ENCODE measurements at places on chromosomes 3 and 15.

GRCh38 chr3:136390574-136390973 is 140.4 kb downstream of the PCCB start:
- DNase-seq, result no peak

- DNase-seq, result peak; percentile 1
Measured at GRCh38 chr15:85929786-85930185, 135.1 kb upstream of the KLHL25 start.

GRCh38 chr15:98369081-98369716 is 279.1 kb upstream of the IGF1R start:
- DNase-seq, result no peak

- DNase-seq, result peak; percentile 7
Measured at GRCh38 chr3:142863010-142863817, 25.7 kb downstream of the PCOLCE2 start.

GRCh38 chr3:115660646-115661337 is 37.5 kb downstream of the GAP43 start:
- DNase-seq, result no peak

GRCh38 chr15:69941706-69942495 is 155.8 kb downstream of the TLE3 start:
- no peak for DNase-seq

DNA sequence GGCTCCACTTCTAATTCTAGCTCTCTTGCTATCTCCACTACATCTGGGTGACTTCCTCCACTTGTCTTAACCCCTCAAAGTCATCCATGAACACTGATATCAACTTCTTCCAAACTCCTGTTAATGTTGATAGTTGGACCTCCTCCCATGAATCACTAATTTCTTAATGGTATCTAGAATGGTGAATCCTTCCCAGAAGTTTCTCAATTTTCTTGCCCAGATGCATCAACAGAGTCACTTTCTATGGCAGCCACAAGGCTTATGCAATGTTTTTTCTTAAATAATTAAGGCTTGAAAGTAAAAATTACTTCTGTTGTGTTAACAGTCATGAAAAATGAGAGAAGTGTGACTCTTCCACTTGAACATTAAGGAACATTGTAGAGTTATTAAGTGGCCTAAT is 164.3 kb downstream of the PCCB start:
- peak; percentile 58 for DNase-seq

- DNase-seq, result peak; percentile 84
Measured at GRCh38 chr3:106401666-106402490, 533.1 kb upstream of the CBLB start.

DNA sequence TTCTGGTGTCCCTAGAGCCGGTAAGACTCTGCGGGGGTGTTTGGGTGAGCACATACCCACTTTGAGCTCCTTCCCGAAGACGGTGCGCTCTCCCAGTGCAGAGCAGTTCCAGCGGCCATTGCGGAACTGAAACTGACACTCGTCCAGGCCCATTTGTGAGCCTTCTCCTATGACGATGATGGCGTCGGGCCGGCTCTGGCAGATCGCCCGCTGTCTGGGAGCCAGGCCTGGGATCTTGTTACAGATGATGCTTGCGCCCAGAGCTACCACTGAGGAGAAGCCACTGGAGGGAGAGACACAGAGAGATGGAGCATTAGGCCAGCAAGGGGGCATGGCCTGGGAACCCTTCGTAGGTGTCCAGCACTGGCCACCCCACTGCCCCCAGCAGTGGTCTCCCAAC is 5.0 kb downstream of the WNT7A start:
- DNase-seq, result no peak

DNA sequence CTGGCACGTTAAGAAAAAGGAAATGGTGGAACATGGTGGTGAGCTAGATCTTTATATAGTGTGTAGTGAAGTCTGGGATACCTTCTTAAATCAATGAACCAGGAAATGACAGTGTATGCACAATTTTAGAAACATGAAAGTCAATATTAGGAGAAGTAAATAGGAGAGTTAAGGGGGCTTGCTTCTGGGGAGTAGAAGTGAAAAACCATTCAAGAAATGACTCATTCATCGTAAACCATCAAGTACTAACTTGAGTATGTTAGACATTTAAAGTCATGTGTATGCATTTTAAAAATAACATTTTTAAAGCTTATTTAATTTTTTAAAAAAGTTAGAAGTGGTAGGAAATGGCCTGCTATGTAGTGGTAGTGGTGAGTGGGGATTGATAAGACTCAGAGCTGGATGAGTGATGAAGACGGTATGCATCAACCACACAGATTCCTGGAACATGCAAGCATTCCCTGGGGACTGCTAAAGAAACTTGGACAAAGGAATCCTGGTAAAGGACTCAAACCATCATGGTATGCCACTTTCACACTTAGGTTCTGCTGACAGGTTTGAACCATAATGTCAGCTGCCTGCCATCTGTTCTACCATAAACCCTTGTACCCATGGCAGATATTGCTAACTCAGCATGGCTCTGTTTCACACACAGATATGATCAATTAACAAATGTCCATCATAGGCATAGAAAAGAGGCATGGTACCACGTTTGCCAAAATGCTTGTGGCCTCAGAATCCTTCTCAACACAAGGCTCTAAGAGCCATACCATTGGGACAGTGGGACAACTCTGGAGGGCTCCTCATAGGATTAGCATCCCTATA is 28.9 kb upstream of the MITF start:
- DNase-seq, result peak; percentile 77

DNA sequence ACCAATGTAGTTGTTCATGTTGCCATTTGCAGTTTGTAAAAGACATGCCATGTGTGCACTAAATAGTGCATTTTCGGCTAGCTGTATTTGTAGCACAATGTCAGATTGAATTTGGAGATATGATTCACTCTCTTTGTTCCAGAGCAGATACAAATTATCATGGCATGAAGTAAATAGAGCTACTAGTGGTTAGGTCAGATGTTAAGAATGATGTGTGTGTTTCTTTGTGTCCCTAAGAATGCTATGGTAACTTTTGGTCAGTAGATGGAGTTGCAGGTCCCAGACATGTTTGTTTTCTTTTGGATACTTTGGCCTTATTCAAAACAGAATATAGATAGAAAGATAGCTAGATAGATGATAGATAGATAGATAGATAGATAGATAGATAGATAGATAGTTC is 595.8 kb downstream of the NLGN1 start:
- DNase-seq, result peak; percentile 37

- no peak for DNase-seq
Measured at GRCh38 chr3:196634829-196635228, 4.7 kb upstream of the NRROS start.

DNA sequence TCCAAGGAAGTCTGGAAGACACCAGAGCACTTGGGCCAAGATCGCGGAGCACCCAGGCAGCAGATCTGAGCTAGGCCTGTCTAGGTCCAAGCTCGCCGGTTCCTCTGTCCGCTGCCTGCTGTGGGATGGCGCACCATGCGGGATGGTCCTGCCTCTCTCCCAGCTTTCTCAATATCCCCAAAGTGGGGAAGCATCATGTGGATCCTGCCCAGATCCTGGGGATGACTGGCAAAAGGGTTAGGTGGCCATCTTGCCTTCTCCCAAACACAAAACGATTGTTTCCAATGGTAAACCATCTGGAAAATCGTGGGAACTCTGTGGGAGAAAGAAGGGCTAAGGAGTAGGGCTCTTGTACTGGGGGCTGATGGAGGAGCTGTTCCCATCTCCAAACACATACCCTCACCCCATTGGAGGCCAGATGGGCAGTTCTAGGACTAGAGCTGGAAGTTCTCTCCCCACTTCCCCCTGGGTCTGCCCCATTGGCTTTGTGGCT is 8.9 kb downstream of the PRKCD start:
- DNase-seq, result no peak

- DNase-seq, result peak; percentile 38
Measured at GRCh38 chr15:100849021-100849854, 30.4 kb upstream of the ALDH1A3 start.

- DNase-seq, result no peak
Measured at GRCh38 chr3:42459151-42459550, 43.3 kb upstream of the VIPR1 start.

GRCh38 chr3:157531771-157532170 is 28.6 kb upstream of the VEPH1 start:
- peak; percentile 62 for DNase-seq

DNA sequence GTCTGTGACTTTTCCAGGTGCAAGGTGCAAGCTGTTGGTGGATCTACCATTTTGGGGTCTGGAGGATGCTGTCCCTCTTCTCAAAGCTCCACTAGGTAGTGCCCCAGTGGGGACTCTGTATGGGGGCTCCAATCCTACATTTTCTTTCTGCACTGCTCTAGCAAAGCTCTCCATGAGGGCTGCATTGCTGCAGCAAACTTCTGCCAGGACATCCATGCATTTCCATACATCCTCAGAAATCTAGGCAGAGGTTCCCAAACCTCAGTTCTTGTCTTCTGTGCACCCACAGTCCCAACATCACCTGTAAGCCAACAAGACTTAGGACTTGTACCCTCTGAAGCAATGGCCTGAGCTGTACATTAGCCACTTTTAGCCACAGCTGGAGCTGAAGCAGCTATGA is 694.5 kb upstream of the BCHE start:
- peak; percentile 4 for DNase-seq

GRCh38 chr3:159721324-159721723 is 267.3 kb upstream of the IL12A start:
- DNase-seq, result no peak

- peak; percentile 47 for DNase-seq
Measured at GRCh38 chr15:45333550-45333949, 44.8 kb downstream of the GATM start.
